ENCODE measurements at places on chromosomes 7 and 10.

DNA sequence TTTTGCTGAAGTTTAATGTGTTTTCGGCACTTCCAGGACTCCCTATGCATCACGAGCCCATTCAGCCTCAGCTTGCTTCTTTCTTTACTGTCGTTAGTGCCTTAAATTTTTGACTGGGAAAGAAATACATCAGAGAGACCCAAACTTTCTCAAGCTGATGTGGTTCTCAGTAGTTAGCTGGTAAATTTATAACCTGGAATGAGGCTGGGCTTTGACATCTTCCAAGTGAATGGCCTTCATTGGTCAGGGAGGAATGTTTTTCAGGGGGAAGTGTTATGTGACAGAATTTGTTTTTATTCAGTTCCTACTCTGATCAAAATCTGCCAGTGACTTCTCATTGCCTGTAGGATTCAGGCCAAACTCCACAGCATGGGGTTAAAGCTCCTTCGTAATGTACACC is 296.9 kb downstream of the SORCS3 start:
- DNase-seq: no peak

DNA sequence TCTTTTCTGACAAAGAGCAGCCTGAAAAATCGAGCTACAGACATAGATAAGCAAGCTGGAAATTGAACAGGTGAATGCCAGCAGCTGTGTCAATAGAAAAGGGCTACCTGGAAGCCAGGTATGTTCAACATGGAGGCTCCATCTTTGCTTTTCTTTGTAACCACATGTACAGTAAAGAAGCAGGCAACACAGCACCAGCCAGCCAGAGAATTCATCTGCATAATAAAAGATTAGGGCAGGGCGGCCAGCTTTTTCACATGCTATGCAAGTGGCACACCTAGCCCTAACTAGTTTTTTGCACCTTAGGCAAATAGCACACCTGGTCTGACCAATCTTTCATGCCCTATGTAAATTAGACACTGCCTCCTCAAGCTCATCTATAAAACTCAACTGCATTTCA is 25.7 kb downstream of the COG5 start:
- no peak for DNase-seq

DNA sequence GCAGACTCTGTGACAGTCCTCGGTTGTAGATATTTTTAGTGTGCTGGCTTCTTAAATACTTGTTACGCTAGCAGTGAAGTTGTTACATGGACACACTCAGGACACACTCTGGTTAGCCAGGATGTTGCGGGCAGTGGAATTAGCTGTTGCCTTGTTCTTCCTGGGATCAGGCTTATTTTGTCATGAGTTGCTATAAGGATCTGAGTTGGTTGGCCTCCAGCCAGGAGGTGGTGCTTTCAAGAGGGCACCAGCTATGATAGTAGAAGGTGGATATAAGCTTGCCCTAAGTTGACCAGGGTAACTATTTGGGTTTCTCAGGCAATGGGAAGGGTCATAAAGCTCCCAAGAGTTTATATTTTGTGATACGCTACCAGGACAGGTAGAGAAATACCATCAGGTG is 150.1 kb upstream of the C1GALT1 start:
- no peak for DNase-seq

- no peak for DNase-seq
Observed at GRCh38 chr10:112373912-112374338, at the start of gene ACSL5. TSS of gene ACSL5 (plus strand) at chr10:112374116. CDS start at chr10:112394947, 20,831 bp downstream.

- DNase-seq: no peak
Observed at GRCh38 chr10:132815168-132815857, 29.4 kb upstream of the NKX6-2 start.

DNA sequence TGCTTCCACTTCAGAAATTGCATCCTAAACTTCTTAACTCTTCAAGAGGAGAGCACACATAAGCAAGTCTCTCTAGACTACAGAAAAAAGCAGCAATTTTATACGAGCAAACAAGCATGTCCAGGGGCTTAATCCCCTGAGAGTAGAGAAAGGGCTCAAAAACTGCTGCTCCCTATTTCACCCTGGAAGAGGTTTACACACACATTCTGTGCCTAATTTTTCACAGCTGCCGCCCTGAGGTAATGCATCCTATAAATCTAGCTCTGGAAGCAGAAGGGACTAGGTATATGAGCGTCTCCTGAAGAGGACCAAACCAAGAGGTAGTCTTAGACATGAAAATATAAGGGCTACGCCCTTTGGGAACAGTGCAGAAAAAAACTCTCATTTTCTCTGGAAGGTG is 73.1 kb downstream of the CRPPA start:
- no peak for DNase-seq

DNA sequence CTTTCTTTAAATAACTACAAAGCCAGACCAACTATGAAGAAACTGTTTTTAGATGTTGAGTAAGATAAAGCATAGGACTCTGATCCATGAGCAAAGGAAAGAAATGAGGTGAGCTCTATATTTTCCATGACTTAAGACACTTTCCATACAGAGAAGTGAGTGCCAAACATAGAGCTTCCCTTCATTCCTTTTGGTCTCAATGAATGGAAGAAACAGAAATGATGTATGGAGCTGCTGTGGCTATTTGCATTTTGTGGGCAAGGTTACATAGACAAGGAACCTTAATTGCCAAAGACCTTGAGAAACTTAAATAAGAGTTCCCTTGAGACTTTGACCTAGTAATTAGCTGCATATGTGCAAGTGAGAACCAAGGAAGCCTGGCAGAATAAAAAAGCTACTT is 1152.2 kb downstream of the XPNPEP1 start:
- no peak for DNase-seq

DNA sequence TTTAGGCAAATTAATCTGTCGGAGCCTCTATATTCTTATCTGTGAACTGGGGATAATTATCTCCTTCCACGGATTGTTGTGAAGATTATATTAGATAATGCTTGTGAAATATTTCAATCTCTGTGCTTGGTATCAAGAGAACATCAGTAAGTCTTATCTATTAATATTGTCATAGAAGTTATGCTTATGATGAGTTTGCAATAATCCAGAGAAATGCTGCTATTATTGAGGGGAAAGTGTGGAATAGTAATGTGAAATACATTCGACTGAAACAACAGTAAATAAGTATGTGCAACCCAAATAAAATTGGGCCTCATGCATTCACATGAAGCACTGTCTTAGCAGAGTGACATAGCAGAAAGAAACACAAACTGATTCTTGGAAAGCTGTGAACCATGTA is 13.7 kb downstream of the RHOBTB1 start:
- no peak for DNase-seq

DNA sequence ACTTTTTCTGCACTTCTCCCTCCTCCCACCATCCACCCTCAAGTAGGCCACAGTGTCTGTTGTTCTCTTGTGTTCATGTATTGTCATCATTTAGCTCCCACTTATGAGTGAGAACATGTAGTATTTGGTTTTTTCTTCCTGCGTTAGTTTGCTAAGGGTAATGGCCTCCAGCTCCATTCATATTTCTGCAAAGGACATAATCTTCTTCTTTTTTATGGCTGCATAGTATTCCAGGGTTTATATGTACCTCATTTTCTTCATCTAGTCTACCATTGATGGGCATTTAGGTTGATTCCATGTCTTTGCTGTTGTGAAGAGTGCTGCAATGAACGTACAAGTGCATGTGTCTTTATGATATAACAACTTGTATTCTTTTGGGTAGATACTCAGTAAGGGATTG is 230.4 kb downstream of the ARL4A start:
- no peak for DNase-seq

GRCh38 chr10:101222683-101223273 is 6.5 kb downstream of the LBX1 start:
- DNase-seq: no peak

DNA sequence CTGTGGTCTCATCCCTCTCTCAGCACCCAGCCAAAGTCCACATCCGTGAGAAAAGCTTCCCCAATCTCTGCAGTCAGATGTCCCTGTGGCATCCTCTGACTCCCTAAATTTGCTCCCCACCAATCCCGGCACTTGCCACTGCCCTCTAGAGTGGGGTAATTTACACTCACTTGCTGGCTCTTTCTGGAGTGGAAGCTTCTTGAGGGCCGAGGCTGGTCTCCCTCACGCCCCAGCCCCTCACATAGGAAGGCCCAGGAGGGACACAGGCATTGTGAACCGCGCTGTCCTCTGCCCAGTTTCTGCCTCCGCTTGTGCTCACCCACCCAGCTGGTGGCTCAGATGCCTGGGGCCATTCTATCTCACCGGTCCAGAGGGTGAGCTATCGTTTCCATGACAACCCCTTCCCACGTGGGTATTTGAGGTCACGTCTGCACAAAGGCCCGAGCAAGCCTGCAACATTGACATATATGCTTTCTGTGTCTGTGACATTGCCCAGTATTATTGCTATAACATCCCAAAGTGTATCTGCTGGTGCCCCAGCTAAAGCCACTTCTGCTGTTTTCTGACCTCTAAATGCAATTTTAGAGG is 97.3 kb upstream of the CTBP2 start:
- DNase-seq: no peak

DNA sequence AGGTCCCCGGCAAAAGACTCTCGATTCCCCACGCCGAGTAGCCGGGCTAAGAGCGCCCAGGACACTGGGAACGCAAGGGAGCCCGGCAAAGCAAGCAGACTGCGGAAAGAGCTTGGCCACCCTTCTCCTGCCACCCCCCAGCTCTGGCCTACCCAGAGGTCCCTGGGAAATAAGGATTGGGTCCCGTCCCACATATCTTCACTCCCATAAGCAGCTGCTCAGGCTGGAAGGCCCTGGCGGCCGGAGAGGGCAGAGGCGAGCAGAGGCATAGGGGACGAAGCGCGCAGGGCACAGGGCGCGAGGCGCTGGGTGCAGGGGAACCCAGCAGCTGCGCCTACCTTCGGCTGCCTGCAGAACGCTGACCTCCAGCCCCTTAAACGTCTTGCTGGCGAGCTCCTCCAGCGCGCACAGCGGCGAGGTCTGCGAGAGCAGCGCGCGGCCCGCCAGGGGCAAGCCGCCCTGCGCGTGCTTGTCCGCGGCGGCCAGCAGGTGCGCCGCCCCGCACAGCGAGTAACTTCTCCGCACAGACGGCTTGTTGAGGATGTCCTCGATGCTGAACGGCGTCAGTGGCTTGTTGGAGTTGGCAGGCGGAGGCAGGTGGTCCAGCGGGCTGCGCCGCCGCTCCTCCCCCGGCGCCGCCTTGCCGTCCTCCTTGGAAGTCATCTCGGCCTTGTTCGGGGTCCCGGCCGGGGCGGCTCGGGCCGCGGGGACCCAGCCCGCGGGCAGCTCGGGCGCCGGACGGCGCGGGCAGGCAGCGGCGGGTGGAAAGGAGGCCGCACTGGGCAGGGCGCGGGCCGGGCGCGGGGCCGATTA is 904 bp downstream of the LBX1 start:
- no peak for DNase-seq

GRCh38 chr10:112533916-112534315 is 86.9 kb downstream of the VTI1A start:
- DNase-seq: no peak

DNA sequence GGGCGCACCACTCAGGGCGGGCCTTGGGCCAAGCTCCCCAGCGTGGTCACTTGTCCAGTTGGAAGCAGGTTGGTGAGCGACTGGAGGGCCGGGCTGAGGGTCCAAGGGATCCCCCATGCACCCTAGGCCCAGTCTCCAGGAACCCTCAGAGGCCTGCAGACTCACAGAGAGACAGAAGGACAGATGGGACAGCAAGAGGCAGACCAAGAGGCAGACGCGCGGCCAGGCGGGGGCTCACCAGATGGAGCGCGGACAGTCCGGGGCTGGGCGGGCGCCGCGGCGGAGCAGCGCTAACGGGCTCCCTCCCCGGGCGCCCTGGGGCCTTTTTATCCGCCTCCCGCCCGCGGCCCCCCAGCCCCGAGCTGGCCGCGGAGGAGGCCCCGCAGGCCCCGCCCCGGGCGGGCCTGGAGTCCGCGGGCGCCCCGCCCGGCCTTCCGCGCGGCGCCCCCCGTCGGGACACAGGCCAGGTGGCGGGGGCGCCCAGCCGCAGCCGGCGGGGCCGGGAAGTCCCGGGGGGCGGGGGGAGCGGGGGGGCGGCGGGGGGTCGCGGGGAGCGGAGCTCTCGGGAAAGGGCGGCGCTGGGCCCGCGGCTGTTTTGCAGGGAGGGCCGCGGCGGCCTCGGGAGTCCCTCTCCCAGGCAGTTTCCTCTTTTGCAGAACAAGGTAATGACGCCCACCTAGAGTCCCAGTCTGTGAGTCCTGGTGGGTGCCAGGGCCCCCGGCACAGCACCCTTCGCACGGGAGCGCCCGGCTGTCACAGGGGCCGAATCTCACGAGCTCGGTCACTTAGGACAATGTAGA is at the start of gene LOXL4:
TSS of gene LOXL4 (minus strand) at position 301 of the 800 bp plus-strand sequence. CDS start 5,175 bp downstream, outside the sequence.
- peak; percentile 78 for DNase-seq

- DNase-seq: no peak
Observed at GRCh38 chr10:17026686-17027485, 102.7 kb downstream of the CUBN start.

GRCh38 chr10:8048281-8049008 is 6.0 kb upstream of the GATA3 start:
- no peak for DNase-seq

- no peak for DNase-seq
Observed at GRCh38 chr10:22690158-22690557, 24.2 kb downstream of the PIP4K2A start.

GRCh38 chr7:80142853-80143580 is 8.4 kb downstream of the GNAI1 start:
- no peak for DNase-seq

DNA sequence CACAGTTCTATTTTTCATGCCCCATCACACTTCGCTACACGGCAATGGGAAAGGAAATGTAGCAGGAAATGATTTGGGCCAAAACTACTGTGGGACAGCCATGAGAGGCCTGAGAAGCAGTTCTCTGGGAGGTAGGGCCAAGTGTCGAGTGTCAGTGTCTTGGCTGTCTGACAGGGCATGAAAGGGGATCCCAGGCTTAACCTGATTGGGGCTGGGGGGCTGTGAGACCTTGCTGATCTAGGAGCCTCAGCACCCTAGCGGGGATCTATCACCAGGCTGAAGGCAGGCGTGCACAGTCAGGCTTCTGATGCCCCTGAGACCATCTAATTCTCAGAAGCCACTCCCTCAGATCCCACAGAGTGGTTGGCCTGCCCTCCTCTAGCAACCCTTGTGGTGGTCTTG is 58.2 kb upstream of the SLC25A13 start:
- no peak for DNase-seq

- no peak for DNase-seq
Observed at GRCh38 chr7:157001920-157002818, 8.3 kb downstream of the MNX1 start.

DNA sequence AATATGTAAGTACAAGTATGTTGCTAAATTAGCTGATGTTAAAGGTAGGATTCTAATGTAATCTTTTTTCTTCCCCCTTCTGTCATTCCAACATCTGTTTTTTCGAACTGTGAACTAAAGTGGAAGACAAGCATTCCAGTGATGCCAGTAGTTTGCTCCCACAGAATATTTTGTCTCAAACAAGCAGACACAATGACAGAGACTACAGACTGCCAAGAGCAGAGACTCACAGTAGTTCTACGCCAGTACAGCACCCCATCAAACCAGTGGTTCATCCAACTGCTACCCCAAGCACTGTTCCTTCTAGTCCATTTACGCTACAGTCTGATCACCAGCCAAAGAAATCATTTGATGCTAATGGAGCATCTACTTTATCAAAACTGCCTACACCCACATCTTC is 62.7 kb downstream of the WAC start:
- no peak for DNase-seq

- no peak for DNase-seq
Observed at GRCh38 chr10:11473128-11473760, 138.2 kb downstream of the USP6NL start.

GRCh38 chr7:7745258-7745657 is 26.9 kb upstream of the RPA3 start:
- no peak for DNase-seq
